Effector CD4-positive, alpha-beta T cell (primary cell): ENCODE measurements at places on chromosomes 3 and 15.

DNA sequence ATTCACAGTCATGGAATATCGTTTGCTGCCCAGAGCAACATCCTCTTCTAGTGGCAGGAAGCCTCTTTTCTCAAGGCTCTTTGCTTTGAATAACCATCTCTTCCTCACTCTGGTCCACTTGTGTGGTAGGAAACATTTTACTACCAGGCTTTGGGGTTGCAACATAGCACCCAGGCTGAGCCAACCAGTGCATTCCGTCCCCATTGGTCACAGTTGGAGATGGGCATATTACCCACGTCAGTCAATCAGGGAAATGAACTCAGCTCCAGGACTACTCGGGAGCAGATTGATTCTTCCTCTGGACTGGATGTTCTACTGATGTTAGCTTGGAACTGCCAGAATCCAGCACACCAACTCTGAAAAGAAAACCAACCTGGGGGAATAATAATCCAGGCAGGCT lies 4.2 kb upstream of the PEX5L start:
- DNase-seq: no peak

GRCh38 chr3:30097022-30097650 lies 509.3 kb upstream of the TGFBR2 start:
- no peak for DNase-seq

- no peak for DNase-seq
These were observed 39.0 kb downstream of the MECOM start for GRCh38 chr3:169624533-169624972.

DNA sequence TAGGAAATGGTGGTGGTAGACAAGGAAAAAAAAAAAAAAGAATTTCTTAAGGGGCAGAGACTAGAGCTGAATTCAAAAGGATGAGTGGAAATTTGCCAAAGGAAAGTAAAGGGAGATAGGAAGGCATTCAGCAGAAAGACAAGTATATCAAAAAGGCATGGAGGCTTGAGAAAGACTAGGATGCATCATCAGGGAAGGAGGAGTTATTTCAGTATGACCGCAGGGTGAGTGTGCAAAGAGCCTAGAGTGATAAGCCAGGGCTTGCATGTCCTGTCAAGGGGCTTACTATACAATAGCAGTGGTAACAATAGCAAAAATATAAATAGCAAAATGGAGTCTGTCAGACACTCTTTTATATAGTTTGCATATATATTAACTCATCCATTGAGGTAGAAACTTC lies 112.0 kb downstream of the FRMD4B start:
- DNase-seq: no peak

DNA sequence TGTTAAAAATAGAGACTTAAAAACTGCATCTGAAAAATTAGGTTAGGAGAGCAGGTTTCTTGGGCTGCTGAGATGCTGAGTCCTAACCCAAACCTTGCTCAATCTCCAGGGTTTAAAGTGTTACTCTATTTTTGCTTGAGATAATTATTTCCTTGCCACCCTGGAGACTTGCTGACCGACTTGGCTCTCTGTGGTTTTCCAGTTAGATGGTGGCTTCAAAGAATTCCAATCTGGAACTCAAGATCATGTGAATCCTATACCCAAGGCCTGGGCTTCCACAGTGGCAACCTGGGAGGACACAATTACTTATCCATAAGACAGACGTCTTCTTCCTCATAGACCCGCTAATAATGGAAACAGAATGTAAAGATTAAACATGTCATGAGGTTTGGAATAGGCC lies 47.7 kb downstream of the SUMF1 start:
- no peak for DNase-seq

GRCh38 chr3:138440121-138440521 lies 5.7 kb downstream of the ESYT3 start:
- no peak for DNase-seq

DNA sequence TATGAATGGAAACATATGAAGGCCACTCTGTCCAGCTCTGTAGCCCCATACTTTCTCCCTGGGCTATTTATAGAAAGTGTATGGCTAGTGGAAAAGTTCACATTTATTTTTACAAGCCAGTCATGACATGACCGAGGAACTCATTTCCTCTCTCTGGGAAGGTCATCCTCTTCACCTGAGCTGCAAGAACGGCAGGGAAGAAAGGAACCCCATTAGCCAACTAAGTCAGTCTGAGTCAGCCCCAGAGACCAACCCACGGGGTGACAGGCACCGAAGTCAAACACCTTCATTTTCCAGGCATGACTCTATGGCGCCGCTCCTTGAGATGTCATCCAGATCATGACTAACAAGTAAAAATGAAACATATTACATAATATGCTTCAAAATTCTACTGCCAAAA lies 4.8 kb downstream of the PAQR9 start:
- no peak for DNase-seq

DNA sequence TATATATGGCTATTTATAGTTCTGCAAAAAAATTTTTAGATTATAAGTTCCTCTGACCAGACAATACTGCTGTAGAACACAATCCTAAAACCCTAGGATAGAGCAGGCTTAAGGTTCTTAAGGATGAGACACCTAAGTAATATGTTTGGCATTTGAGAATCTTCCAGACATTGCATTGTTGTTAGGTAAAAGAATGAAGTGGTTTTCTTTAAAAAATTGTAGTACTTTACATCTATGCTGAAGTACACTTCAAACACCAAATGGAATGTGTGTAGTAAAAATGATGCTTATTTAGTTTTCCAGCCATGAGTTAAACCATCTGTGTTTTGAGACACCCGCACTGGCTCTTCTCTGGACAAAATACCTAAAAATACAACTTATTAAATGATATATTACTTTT lies 857.7 kb downstream of the OTOL1 start:
- DNase-seq: no peak

- no peak for DNase-seq
These were observed 201.2 kb upstream of the SOX2 start for GRCh38 chr3:181510500-181510899.

DNA sequence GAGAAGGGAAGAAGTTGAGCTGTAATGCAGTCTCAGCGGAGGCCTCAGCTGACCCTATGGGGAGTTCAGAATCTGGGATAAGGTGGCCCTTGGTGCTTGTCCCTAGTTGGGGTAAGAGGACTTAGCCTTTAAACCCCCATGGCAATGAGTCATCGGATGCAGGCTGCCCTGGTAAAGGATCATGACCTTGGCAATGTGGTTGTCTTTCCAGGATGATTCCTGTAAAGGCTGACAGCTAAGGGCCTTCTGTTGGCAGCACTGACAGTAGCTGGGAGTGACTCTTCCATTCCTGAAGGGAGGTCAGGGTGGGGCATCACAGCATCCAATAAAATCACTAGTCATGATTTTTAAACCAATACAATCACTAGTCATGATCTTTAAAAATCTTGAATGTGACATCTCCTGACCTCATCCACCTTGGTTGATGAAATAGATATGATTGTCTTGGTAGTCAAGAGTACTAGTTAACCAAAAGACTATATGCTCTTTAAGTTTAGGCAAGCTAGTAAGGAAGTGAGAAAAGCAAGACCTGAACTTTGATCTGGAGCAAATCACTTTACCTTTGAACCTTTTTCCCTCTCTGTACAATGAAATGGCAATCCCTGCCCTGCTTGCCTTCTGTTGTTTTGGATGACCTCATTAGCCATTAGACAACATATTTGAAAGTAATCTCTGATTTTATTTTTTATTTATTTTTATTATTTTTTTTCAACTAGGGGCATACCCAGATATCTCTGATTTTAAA lies 71.3 kb upstream of the CACNA1D start:
- DNase-seq: no peak

GRCh38 chr3:24311881-24312280 lies 182.8 kb downstream of the THRB start:
- no peak for DNase-seq

DNA sequence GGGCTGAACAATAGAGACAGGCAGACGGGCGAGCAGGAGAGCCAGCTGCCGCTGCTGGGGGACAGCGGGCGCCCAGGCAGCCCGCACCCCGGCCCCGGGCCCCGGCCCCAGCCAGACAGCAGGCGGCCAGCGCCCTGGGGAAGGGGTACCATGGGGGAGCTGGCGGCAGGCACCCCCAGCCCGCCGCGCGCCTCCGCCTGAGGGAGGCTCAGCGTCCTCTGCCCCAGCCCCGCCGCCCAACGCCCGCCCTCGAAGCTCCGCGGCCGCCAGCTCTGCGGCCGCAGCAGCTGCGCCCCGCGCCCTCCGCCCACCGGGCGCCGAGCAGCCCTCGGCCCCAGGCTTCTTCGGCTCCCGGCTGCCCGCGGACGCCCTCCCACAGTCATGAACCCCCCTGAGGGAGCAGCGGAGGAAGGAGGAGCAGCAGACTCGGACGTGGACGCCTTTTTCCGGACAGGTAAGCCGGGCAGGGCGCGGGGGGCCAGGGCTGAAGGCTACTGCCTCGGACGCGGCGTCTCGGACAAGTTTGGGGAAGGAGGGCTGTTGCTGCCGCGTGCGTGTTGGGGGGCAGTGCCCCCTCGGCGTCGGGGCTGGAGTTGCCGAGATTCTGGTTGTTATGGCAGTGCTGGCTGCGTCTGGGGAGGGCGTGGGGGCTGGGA lies 41.6 kb upstream of the ROPN1 start:
- no peak for DNase-seq

- DNase-seq: no peak
These were observed 64.9 kb downstream of the MEF2A start for GRCh38 chr15:99630607-99631131.

- DNase-seq: no peak
These were observed 98.9 kb downstream of the ZNF609 start for GRCh38 chr15:64559243-64559642.

GRCh38 chr3:148911592-148911991 lies 46.5 kb downstream of the CPA3 start:
- no peak for DNase-seq

- DNase-seq: no peak
These were observed 230.0 kb upstream of the CTNNB1 start for GRCh38 chr3:40969341-40969740.

- DNase-seq: no peak
These were observed 206.8 kb downstream of the CD47 start for GRCh38 chr3:107884028-107884427.

GRCh38 chr3:127161973-127162579 lies 30.9 kb upstream of the PRR23E start:
- DNase-seq: no peak

DNA sequence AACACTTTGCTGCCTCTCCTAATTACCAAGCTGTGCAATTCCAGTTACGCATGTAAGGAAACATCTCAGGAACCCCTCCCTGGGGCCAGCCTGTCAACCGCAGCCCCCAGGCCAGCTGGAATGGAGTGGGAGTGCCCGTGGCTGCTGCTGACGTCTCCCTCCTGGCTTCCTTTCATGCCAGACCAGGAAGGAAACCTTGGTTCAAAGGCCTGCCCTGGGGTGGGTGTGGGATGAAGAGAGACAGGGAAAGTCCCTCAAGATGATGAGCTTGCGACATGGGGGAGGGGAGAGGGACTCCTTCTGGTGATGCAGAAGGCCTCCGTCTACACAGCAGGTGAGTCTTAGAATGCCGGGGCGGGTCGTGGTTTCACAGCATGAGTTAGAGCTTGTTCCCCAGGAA lies 11.4 kb upstream of the CYP11A1 start:
- peak; percentile 23 for DNase-seq

DNA sequence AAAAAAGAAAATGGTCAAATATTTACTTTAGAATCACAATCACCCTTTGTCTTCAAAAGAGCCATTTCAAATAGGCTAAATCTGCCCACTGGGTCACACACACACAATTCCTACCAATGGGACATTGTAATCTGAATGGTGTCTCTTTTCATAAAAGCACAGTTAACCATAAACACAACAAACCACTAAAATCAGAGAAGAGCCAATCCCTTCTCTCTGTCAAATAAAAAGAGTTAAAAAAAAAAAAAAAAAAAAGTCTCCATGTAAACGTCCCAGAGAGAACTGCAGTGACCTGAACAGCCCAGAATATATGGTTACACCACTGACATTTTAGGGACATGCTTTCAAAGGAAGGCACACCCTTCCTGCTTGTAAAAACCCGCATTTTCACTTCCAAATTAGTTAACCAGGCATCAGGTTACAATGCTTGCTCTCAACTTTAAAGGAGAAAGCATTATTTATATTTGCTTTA lies 63.7 kb downstream of the PRICKLE2 start:
- no peak for DNase-seq

GRCh38 chr3:182989566-182989965 lies 9.2 kb upstream of the DCUN1D1 start:
- no peak for DNase-seq

- DNase-seq: no peak
These were observed 745 bp downstream of the RSL24D1 start for GRCh38 chr15:55195996-55196395.

DNA sequence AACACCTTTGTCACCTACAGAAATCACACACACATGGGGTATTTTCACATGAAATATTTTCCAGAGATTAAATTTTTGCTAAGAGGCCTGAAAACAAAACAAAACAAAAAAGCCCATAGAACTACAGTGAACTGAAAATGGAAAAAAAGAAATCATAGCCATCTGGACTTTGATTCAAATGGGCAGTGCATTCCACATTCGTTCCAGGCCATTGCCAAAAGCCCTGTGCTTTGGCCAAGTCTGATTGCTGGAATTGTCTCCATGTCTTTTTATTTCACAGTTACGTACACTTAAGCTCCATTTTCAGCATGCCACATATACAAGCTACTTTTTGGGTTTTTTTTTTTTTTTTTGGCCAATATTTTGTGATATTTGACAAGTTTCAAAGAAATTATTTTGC lies 47.1 kb downstream of the TFG start:
- no peak for DNase-seq

DNA sequence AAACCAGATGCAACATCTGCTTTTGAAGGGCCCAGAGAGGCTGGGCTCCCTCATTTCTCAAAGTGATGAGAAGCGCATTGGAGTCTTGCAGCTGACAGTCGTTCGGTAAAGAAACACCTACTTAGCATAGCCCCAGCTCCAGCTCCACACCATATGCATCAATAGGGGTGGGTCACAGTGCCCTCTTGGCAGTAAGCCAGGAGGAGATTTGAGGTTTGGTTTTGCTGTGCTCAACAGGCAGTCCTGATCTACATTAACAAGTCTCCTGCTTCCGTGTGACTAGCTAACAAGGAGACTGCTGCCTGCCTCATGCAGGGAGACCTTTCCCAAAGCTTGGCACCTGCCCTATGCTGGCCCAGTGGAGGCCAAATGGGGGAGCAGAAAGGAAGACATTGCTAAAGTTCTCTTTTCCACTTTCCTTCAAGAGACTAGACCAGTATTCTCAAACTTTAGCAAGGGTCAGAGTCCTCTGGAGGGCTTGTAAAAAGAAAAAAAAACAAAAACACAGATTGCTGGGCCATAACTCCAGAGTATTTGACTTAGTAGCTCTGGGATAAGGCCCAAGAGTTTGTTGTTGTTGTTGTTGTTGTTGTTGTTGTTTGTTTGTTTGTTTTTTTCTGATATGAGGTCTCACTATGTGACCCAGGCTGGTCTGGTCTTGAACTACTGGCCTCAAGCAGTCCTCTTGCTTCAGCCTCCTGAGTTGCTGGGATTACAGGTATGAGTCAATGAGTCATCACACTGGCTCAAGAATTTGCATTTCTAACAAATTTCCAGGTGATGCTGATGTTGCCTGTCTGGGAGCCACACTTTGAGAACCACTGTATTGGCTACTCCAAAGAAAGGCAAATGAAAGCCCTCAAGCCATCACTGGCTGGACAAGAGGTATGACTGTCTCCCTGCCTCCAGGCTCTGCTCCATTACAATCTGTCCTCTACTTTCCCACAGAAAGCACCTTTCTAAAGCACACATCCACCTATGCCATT lies 294.9 kb downstream of the RORA start:
- DNase-seq: no peak

- no peak for DNase-seq
These were observed 33.9 kb downstream of the DZIP1L start for GRCh38 chr3:138081371-138082084.
